ENCODE measurements at places on chromosomes 3 and 15.

GRCh38 chr3:5520237-5520636, 332.7 kb downstream of the EDEM1 start:
- H3K36me3 ChIP-seq = no peaks in the 10 kb centered on the region
- no peak for DNase-seq
- no peaks in the 10 kb centered on the region for H3K27me3 ChIP-seq
- no peaks in the 10 kb centered on the region for H3K4me1 ChIP-seq
- no peak overlapping the region for H3K4me3 ChIP-seq

GRCh38 chr15:33168444-33168843, 26.1 kb downstream of the FMN1 start:
- no peaks in the 10 kb centered on the region for H3K4me1 ChIP-seq
- H3K36me3 ChIP-seq = no peaks in the 10 kb centered on the region
- H3K4me3 ChIP-seq = no peak overlapping the region
- no peaks in the 10 kb centered on the region for H3K27me3 ChIP-seq
- no peak overlapping the region for H3K27ac ChIP-seq

GRCh38 chr15:91787198-91787597, 66.3 kb upstream of the SLCO3A1 start:
- no peaks in the 10 kb centered on the region for H3K36me3 ChIP-seq
- no peak overlapping the region for H3K4me3 ChIP-seq
- no peaks in the 10 kb centered on the region for H3K27me3 ChIP-seq
- no peaks in the 10 kb centered on the region for H3K4me1 ChIP-seq
- no peak overlapping the region for H3K27ac ChIP-seq
- no peak for DNase-seq

DNA sequence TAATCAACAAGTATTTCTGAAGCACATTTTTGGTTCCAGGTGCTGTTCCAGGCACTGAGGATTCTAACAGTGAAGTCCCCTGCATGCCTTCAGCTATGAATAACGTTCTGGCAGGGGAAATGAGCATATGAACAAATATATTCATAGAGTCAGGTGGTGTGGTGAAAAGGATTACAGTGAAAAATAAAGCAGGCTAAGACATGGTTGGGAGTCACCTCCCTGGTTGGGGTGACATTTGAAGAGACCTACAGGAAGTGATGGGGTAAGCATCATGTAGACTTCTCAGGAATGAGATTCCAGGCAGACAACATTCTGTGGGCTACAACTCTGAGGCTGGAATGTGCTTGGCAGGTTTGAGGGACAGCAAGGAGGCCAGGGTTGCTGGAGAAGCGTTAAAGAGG, 15.0 kb downstream of the FRMD4B start:
- no peaks in the 10 kb centered on the region for H3K4me1 ChIP-seq
- H3K27ac ChIP-seq = no peak overlapping the region
- no peak for DNase-seq
- no peaks in the 10 kb centered on the region for H3K36me3 ChIP-seq
- H3K27me3 ChIP-seq = no peaks in the 10 kb centered on the region

- H3K4me1 ChIP-seq = no peaks in the 10 kb centered on the region
- H3K4me3 ChIP-seq = no peak overlapping the region
- no peak for DNase-seq
- H3K27me3 ChIP-seq = no peaks in the 10 kb centered on the region
These were observed 25.0 kb downstream of the CD86 start for GRCh38 chr3:122080207-122080587.

DNA sequence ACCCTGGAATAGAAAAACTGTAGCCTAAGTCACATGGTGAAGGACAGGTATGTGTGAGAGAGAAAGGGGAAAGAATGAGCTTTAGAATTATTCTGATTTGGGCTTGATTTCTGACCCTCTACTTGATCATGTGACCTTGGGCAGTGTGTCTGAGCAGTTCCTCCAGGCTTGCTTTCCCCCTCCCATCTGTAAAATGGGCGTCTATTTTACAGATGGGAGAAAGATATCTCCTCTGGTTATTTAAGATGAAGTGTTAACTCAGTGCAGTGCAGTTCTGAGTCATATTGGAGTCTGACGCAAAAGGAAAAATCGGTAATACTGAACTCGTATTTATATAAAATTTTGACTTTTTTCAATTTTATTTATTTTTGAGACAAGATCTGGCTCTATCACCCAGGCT, 38.1 kb upstream of the LMOD3 start:
- no peaks in the 10 kb centered on the region for H3K4me1 ChIP-seq
- H3K4me3 ChIP-seq = no peak overlapping the region
- no peaks in the 10 kb centered on the region for H3K27me3 ChIP-seq
- DNase-seq = no peak
- no peaks in the 10 kb centered on the region for H3K36me3 ChIP-seq

- H3K27me3 ChIP-seq = no peaks in the 10 kb centered on the region
- no peak for DNase-seq
- H3K4me1 ChIP-seq = peaks cover 8% of the 10 kb centered on the region
- no peaks in the 10 kb centered on the region for H3K36me3 ChIP-seq
- no peak overlapping the region for H3K27ac ChIP-seq
These were observed 6.8 kb downstream of the PEAK1 start for GRCh38 chr15:77412972-77413698.
